ENCODE measurements at places on chromosomes 16 and 17. TPM values are rescaled to one million over a fixed set of nuclear protein-coding genes. Genes with fewer than 3 reads are reported as not detected.

DNA sequence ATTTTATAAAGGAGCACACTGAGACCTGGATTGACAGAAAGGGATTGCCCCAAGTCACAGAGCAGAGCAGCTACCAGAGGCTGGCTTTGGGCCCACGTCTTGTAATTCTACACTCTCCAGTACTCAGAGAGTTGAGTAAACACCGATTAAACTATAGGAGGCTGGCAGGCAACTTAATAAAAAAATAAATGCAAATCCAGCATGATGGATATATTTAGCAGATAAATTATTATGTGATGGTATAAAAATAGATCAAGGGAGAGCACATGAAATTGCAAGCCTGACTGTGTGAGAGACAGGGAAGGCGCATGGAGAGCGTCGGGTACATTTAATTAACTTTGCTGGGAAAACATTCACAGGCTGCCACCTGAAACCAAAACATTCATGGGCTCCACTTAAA lies 87.7 kb upstream of the CCL2 start:
- H3K27ac ChIP-seq: no peak overlapping the region
- DNase-seq: no peak
- H3K4me3 ChIP-seq: no peak overlapping the region

DNA sequence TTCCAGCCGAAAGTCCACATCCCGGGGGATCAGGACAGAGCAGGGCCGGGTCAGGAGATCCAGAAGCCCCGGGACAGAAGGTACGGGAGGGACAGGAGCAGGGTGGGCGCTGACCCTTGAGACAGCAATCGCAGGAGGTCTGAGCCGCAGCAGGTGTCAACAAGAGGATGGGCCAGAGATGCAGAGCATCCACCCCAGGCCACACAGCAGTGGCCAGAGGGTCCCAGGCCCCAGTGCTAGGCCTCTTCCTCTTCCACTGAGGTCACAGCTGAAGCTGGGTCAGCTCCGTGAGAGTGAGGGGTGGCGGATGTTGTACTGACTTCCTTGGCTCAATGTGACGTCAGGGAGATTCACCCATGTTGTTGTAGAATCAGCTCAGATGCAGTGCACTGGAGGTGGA lies 8.7 kb upstream of the RNF213 start:
- no peaks in the 10 kb centered on the region for H3K27me3 ChIP-seq
- H3K4me3 ChIP-seq: no peak overlapping the region
- no peaks in the 10 kb centered on the region for H3K36me3 ChIP-seq
- no peaks in the 10 kb centered on the region for H3K4me1 ChIP-seq
- no peak overlapping the region for H3K27ac ChIP-seq

DNA sequence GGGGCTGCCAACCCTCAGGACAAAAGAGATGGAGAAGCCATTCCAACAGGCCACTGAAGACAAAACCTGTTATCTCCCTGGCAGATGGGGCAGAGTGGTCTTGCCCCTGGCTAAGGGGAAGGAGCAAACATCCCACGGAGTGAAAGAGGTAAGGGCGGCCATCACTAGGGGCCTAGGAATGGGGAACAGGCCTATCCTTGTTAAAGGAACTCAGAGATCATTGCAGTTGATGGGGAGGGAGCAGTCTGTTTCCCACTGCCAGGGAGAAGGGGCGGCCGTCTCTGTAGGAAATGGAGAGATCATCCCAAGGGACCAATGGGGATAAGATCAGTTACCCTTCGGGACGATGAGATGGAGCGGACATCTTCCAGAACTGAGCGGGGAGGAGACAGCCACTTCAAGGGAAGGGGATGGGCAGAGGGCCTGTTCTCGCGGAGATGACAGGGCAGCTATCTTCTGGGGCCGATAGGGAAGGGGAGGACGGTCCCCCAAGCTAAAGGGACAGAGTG lies 581 bp upstream of the TMEM208 start:
- no peak overlapping the region for H3K27ac ChIP-seq
- H3K4me3 ChIP-seq: peak overlapping the region; percentile 56
- no peaks in the 10 kb centered on the region for H3K4me1 ChIP-seq
- peaks cover 4% of the 10 kb centered on the region for H3K36me3 ChIP-seq

DNA sequence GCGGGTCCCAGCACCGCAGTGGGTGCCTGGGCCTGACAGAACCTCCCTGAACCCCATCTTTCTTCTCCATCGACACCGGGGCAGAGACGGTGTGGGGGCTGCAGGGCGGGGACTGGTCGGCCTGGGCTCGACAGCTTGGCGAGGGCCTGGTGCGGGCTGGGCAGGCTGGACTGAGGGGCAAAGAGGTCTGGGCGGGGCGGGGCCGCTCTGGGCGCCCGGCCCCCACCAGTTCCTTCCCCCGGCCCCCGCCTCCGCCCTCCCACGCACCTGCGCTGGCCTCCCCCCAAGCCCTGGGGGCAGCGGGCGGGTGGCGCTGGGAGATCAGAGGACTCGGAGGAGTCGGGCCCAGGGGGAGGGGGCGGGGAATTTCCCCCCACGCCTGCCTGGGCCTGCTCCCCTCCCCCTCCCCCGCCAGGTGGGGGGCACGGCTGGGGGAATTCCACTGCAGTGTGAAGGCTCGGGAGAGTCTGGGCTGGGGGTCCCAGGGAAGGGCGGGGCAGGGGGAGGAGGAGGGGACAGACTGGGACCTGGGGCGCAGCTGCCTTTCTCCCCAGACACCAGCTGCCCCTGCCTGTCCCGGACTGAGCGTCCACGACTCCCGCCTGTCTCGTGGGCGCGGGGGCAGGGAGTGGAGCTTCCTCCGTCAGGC lies 877 bp upstream of the KREMEN2 start:
- H3K36me3 ChIP-seq: no peaks in the 10 kb centered on the region
- H3K4me3 ChIP-seq: no peak overlapping the region
- H3K27me3 ChIP-seq: no peaks in the 10 kb centered on the region
- no peaks in the 10 kb centered on the region for H3K4me1 ChIP-seq
- no peak overlapping the region for H3K27ac ChIP-seq

DNA sequence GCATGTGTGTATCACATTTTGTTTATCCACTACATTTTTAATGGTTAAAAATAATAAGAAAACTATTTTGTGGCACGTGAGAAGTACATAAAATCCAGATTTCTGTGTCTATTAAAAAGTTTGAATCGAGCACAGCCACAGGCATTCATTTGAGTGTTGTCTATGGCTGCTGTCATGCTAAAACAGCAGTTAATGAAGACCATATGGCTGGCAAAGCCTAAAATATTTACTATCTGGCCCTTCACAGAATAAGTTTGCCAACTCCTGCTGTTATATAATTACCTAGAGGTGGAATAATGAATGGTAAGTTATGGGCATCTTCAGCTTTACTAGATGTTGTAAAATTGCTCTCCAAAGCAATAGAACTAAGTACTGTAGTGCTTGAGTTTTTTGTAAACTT lies 30.5 kb downstream of the TMEM98 start:
- H3K27ac ChIP-seq: no peak overlapping the region
- no peak for DNase-seq

GRCh38 chr16:13154799-13155198 lies 253.4 kb downstream of the SHISA9 start:
- no peak for DNase-seq
- no peaks in the 10 kb centered on the region for H3K36me3 ChIP-seq
- H3K27me3 ChIP-seq: no peaks in the 10 kb centered on the region

Gene LITAFD
- not detected for total RNA-seq

Gene STX1B
- 0.84 TPM for total RNA-seq

Data from aorta (tissue), 5 donors.